Activated effector memory CD4-positive, alpha-beta T cell treated with Interleukin-2 at 50 U/mL for 16 hours (primary cell): ENCODE measurements at places on chromosomes 5 and 9.

GRCh38 chr5:66224274-66224673 is 80.2 kb downstream of the SREK1 start:
- DNase-seq, result no peak

GRCh38 chr5:101515721-101516120 is 612.6 kb upstream of the ST8SIA4 start:
- DNase-seq, result no peak

DNA sequence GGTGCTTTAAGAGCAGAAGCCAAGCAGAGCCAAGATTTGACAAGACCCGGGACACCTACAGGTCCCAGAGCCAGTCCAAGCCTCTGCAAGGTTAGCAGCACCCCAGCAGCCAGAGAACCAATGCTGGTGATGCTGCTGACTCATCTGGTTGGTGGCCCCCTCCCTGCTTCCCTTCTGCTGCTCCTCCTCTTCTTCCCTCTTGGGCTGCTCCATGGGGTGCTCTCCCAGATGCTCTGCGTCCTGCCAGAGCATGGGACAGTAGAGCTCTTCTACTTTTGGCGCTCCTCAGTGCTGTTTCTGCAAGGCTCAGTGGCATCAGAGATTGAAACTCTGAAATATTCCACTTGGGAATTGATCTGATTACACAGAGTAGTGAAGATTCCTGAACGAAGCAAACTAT is 76.1 kb upstream of the SAP30L start:
- no peak for DNase-seq

- no peak for DNase-seq
Measured at GRCh38 chr9:72025906-72026305, 34.5 kb downstream of the C9orf57 start.

- no peak for DNase-seq
Measured at GRCh38 chr5:60346393-60346792, 353.6 kb downstream of the DEPDC1B start.

DNA sequence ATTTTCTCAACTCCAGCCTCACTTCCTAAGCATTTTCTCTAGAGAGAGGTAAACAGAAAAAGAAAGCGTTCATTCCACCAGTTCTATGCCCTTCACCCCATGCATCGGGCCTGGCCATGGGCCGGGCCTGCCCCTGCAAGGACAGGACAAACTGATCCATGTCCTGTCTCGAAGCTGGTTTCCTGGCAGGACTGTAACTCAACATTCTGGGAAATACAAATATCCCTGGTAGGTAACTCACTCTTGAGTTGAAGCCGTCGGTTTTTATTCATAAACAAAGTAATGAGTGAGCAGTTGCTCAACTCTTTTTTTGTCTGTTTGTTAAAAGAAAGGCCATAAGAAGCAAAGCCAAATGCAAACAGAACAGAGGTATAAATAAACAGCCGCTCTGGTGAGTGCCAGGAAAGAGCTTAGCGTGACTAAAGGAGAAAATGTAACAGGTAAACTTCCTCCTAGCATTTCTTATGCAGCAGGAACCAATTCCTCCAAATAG is 64.4 kb upstream of the DNAH5 start:
- DNase-seq, result no peak

DNA sequence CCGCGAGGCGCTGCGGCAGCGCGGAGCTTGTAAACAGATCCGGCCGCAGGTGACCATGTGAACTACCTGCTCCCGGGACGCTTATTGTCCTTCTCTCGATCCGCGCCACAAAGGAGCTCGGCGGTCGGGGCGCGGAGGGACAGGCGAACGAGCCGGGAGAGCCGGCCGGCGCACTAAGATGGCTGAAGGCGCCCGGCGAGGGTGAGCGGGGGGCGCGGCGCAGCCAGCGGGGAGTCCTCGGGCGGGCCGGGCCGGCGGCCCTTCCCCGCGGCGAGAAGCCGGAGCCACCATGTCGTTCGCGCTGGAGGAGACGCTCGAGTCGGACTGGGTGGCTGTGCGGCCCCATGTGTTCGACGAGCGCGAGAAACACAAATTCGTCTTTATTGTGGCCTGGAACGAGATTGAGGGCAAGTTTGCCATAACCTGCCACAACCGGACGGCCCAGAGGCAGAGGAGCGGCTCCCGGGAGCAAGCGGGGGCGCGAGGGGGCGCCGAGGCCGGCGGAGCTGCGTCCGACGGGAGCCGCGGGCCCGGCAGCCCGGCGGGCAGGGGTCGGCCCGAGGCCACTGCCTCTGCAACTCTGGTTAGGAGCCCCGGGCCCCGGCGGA is 535 bp downstream of the JMY start:
- DNase-seq, result peak; percentile 25

GRCh38 chr5:151180291-151180690 is 22.7 kb upstream of the ANXA6 start:
- no peak for DNase-seq

- DNase-seq, result no peak
Measured at GRCh38 chr5:168932400-168933189, 353.4 kb upstream of the PANK3 start.

- DNase-seq, result no peak
Measured at GRCh38 chr5:94849324-94849723, 230.9 kb downstream of the SLF1 start.

DNA sequence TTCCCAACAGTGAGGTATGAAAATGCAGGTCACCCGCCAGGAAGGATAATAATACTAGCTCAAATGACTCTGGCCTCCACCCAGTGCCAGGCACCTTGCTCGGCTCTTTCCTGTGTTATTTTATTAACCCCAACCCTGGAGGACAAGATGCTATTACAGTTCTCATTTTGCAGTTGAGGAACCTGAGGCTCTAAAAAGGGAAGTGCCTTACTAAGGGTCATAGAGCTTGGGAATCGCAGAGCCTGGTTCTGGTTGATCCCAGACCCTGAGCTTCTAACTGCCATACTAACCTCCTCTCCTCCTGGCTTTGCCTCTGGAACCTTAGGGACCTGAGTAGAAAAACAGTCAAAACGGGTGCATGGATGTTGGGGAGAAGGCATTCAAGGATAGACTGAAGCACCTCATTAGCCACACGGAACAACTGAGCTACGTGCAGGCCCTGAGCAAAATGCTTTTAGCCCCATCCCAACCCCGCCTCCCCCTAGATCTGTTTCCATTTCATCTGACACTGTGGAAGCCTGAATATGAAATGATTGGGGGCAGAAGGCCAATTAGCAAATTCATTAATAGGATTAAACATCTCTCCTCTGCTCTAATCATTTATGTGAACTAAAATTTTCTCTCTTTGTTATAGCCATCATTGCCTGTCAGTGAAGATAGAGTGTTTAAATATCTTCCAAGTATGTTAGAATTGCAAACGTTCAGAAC is 7.9 kb downstream of the KCNIP1 start:
- DNase-seq, result no peak

GRCh38 chr5:76544268-76544926 is 78.8 kb downstream of the F2RL2 start:
- peak; percentile 47 for DNase-seq

- DNase-seq, result no peak
Measured at GRCh38 chr9:77864211-77864889, 167.3 kb downstream of the GNAQ start.

DNA sequence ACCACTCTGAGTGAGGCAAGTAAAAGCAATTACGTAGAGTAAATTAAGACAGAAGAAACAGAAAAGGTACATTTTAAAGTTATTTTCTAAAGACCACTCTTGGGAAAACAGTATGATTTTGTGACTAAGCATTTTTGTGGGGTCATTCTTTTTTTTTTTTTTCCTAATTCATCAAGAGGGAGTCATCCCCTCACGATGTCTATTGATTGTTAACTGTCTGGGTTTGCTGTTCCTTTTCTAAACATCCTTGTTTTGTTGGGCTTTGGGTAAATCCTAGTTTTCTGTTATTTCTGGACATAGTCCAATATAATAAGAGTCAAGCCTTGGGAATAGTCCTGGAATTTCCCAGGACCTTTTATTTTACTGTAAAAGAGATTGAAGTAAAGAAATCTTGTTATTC is 63.8 kb downstream of the ANKRD55 start:
- DNase-seq, result no peak

DNA sequence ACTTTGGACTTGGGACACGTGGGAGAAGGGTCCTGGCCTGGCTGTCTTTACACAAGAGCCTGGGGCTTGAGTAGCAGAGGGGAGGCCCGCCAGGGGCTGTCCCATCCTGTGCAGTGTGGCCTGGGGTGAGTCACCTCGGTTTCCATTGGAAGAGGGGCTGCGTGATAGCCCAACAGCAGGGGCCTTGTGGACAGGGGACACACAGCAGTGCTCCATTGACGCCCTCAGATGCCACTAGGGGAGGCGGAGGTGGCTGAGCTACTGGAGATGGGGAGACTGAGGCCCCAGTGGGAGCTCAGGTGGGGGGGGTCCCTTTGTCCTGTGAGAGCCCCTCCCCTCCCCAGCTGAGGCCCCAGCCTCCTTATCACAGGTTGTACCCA is 50.0 kb upstream of the RNU6ATAC start:
- DNase-seq, result no peak

DNA sequence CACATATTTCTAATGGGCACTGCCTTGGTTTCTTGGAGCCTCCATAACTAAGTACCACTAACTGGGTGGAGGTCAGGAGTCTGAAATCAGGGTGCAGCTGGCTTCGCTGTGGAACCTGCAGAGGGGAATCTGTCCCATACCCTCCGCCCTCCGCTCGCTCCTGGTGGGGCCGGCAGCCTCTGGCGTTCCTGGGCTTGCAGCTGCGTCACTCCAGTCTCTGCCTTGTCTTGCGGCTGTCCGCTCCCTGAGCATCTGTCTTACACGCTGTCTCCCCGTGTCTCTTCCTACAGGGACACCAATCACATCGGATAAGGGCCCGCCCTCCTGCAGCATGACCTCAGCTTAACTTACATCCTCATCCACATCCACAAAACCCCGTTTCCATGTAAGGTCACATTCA is 45.4 kb downstream of the NTNG2 start:
- no peak for DNase-seq

GRCh38 chr9:115080242-115080641 is 37.7 kb downstream of the TNC start:
- DNase-seq, result no peak

- no peak for DNase-seq
Measured at GRCh38 chr9:85151741-85152140, 482.2 kb downstream of the NTRK2 start.

DNA sequence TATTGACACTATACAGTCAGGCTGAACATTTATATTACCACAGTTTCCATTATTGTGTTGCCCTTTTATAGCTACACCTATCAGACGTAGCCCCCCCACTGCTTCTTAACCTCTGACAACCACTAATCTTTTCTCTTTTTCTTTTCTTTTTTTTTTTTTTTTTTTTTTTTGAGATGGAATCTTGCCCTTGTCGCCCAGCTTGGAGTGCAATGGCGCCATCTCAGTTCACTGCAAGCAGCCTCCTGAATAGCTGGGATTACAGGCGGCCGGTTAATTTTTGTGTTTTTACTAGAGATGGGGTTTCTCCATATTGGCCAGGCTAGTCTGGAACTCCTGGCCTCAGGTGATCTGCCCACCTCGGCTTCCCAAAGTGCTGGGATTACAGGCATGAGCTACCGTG is 75.4 kb downstream of the UHRF2 start:
- DNase-seq, result no peak

- DNase-seq, result no peak
Measured at GRCh38 chr9:33143241-33143661, 23.9 kb downstream of the B4GALT1 start.

DNA sequence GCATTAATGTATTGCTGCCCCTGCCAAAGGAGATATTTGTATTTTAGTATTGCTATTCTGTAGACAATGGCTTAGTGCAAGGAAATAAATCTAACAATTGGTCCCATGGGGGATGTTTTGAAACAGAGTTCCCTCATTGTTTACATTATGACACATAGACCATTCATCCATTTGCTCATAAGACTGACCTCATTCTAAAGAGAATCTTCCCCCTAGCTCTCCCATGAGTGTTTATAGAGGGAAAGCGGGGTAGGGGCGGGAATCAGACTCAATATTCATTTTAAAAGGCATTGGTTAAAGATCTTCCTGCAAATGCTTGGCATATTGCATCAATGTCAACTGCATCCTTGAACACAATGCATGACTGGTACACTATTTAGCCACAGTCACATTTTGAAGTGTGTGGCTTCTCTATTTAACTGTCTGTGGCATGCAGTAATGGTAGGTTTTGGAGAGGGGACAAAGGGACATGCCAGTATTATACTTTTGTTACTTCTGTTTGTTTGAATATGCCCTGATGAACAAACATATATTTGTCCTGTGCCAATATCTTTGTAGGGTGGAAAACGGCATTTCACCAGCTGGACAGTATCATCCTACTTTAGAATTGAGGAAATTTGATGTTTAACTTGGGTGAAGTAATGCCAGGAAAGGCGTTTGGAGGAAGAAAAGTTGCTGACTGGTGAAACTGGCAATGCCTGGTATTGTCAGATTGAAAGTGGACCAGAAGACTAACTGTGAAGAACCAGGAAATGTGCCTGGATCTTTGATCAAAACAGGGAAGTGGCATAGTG is 84.1 kb upstream of the MEGF10 start:
- DNase-seq, result no peak

GRCh38 chr9:132754236-132754635 is 84.0 kb downstream of the GTF3C4 start:
- DNase-seq, result no peak

- DNase-seq, result no peak
Measured at GRCh38 chr5:72596956-72597355, 89.7 kb upstream of the ZNF366 start.

- no peak for DNase-seq
Measured at GRCh38 chr5:149172261-149172660, 31.0 kb downstream of the ABLIM3 start.

DNA sequence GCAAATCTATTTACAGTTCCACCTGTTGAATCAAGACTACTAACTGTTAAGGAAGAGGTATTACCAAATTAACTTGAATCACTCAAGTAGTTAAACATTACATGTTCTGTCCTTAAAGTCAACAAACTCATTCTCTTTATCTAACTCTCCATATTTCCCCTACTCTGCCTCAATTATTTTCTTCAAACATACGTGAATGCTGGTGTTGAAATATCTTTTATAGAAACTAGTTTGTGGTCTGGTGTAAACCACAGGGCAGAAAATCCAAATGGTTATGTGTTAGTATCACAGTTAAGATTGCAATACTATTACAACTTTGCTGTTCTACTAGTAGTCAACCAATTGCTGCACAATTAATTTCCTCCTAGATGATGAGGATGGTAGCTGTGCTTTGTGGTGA is 603.5 kb downstream of the KCTD16 start:
- no peak for DNase-seq

DNA sequence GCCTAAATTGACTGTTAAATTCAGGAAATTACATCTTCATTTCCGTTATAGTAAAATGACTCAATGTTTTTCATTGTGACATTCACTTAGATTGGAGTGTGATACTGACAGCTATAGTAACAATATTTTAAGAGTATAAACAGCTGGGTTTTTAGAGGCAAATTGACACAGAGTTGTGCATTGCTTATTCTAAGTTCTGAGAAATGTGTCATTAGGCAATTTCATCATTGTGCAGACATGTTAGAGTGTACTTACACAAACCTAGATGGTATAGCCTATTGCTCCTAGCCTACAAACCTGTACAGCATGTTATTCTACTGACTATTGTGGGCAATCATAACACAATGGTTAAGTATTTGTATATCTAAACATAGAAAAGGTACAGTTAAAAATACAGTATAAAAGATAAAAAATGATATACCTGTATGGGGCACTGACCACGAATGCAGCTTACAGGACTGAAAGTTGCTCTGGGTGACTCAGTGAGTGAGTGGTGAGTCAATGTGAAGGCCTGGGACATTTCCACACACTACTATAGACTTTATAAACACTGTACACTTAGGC is 132.7 kb downstream of the PDE4D start:
- no peak for DNase-seq
